ENCODE measurements at places on chromosomes 11 and 22. TPM values are rescaled to one million over a fixed set of nuclear protein-coding genes. Genes with fewer than 3 reads are reported as not detected.

The SFI1 gene
- 28.3 TPM for total RNA-seq

The NR1H3 gene
- total RNA-seq, result 51.5 TPM

The POTEH gene
- not detected for total RNA-seq

The BEST1 gene
- 8.8 TPM for total RNA-seq

The HBG2 gene
- total RNA-seq, result not detected

The EHF gene
- 0.33 TPM for total RNA-seq

The UPK3A gene
- not detected for total RNA-seq

The QSER1 gene
- 33.1 TPM for total RNA-seq

The CARD10 gene
- total RNA-seq, result 11.7 TPM

The GAS2L1 gene
- total RNA-seq, result 7.5 TPM

The CKAP5 gene
- 30.7 TPM for total RNA-seq

The MIEF1 gene
- 18.9 TPM for total RNA-seq

The APOL5 gene
- total RNA-seq, result not detected

The NLRP14 gene
- 0.19 TPM for total RNA-seq

The SLC22A6 gene
- not detected for total RNA-seq

The MAPK8IP1 gene
- total RNA-seq, result 2.2 TPM

The SCGB1D4 gene
- not detected for total RNA-seq

The NLRP10 gene
- not detected for total RNA-seq

The KDM4E gene
- total RNA-seq, result not detected

The DBX1 gene
- total RNA-seq, result not detected

The DCDC1 gene
- 0.22 TPM for total RNA-seq

The OR8H3 gene
- total RNA-seq, result not detected

The RFPL1 gene
- not detected for total RNA-seq

The H19 gene
- 152 TPM for total RNA-seq

The C11orf16 gene
- total RNA-seq, result not detected

The NAALADL1 gene
- total RNA-seq, result 2.9 TPM

The CHRDL2 gene
- not detected for total RNA-seq

The GAS2 gene
- 1.4 TPM for total RNA-seq

The HSPB2 gene
- total RNA-seq, result 2.0 TPM

The EXPH5 gene
- 2.0 TPM for total RNA-seq

The NRIP3 gene
- total RNA-seq, result 19.7 TPM

The FREY1 gene
- not detected for total RNA-seq

The C11orf87 gene
- total RNA-seq, result not detected
